ENCODE measurements at places on chromosomes 5 and 9.
A peak's percentile ranks its signal among the peaks of the same experiment; 100 is the strongest.

GRCh38 chr5:139835656-139836055 lies 40.0 kb downstream of the PSD2 start:
- no peak for DNase-seq

- DNase-seq = no peak
Measured at GRCh38 chr5:34026089-34026761, 16.8 kb downstream of the C1QTNF3 start.

- DNase-seq = no peak
Measured at GRCh38 chr9:19120877-19121276, 6.4 kb downstream of the PLIN2 start.

GRCh38 chr9:33923998-33924701 lies 107.2 kb downstream of the UBE2R2 start:
- DNase-seq = no peak

DNA sequence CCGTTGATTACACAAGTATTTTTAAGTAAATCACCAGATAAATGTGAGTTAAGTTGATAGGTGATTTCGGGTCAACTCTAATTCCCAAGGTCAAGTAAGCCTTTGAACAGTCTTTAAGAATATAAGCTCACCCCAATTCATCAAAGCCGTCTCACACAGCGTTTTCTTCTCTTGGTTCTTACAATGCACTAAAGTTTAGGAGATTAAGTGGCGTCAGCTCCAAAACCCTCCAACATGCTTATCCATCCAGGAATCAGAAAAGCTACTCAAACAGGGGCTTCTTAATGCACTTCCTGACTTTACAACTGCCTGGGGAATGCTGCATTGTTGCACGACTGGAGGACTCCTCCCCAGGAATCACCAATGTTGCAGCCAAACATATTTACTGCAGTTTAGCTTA lies 206.2 kb upstream of the EFNA5 start:
- no peak for DNase-seq

GRCh38 chr5:150299571-150300327 lies 3.0 kb downstream of the ARSI start:
- DNase-seq = no peak

GRCh38 chr9:110443146-110443865 lies 105.6 kb upstream of the TXNDC8 start:
- no peak for DNase-seq

GRCh38 chr9:93187047-93187446 lies 3.1 kb downstream of the WNK2 start:
- DNase-seq = no peak

DNA sequence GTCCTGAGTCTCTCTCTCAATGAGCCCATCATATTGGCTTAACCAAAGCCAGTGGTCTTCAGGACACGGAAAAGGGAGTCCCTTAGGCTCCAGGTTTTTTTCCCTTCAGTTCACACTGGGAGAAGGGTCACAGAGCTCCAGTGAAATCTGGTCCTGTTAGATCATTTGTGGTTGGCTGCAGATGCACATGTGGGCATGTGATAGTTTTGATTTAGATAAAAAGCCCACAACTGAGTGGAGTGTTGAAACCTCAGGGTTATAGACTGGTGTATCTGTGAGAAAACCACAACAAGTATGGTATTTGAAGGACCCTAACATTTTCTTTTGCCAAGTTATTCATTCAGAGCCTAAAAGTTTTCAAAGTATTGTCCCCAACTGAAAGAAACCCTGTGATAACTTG lies 46.7 kb downstream of the PRLR start:
- no peak for DNase-seq

GRCh38 chr5:143086546-143086907 lies 316.4 kb downstream of the ARHGAP26 start:
- DNase-seq = no peak

GRCh38 chr5:100647461-100648230 lies 112.5 kb downstream of the FAM174A start:
- no peak for DNase-seq

DNA sequence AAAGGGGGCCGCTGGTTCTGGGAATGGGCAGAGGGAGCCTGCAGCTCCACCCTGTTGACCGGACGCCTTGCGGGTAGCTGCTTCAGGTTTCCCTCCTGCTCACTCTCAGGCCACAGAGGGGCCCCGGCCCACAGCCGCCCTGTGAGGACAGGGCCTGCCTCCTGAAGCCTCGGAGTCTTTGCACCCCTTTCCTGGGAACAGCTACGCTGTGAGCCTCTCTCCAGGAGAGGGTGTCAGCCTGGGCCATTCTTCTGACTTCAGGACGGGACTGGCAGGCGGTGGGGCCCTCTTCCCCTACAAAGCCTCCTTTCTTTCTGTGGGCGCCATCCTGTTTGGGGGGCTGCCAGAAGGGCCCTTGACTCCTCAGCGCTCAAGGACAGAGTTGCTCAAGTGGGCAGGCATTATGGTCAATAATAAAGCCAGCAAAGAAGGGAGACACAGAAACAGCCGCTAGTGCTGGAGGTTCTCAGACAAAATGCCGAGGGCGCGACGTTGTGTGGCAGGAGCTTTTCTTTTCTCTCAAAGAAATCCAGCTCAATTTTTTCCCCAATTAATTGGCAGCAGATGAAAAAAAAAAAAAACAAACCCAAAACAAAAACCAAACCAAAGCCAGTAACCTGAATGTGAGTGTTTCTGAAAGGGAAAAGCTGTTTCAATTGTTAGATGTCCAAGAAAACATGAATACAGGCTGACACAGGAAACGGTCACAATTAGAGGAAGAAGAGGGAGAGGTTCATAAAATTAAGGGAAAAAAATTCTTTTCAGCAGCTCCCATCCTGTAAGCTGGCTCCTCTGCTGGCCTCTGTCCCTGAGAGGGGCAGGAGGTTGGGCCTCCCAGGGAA lies 12.8 kb upstream of the SLC25A51 start:
- no peak for DNase-seq

GRCh38 chr5:166781737-166782136 lies 1509.7 kb upstream of the WWC1 start:
- DNase-seq = no peak

DNA sequence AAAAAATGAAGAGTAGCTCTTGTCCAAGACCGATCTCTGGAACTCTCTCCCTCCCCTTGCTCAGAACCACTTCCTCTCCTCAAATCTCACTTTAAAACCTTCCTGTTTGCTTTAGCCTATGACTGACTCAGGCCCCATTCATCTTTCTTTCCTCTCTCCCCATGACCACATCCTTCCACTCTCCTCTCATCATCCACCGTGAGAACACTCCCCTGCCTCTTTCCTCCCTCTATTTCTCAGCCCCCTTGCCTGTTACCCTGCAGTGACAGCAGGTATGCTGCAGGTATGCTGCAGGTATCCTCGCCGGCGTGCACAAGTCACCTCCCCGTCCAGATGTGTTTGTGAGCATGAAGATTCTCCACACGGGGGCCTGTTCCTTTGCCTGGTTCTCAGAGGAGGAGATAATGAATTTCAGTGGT lies 505.3 kb downstream of the CCDC171 start:
- DNase-seq = peak; percentile 26

DNA sequence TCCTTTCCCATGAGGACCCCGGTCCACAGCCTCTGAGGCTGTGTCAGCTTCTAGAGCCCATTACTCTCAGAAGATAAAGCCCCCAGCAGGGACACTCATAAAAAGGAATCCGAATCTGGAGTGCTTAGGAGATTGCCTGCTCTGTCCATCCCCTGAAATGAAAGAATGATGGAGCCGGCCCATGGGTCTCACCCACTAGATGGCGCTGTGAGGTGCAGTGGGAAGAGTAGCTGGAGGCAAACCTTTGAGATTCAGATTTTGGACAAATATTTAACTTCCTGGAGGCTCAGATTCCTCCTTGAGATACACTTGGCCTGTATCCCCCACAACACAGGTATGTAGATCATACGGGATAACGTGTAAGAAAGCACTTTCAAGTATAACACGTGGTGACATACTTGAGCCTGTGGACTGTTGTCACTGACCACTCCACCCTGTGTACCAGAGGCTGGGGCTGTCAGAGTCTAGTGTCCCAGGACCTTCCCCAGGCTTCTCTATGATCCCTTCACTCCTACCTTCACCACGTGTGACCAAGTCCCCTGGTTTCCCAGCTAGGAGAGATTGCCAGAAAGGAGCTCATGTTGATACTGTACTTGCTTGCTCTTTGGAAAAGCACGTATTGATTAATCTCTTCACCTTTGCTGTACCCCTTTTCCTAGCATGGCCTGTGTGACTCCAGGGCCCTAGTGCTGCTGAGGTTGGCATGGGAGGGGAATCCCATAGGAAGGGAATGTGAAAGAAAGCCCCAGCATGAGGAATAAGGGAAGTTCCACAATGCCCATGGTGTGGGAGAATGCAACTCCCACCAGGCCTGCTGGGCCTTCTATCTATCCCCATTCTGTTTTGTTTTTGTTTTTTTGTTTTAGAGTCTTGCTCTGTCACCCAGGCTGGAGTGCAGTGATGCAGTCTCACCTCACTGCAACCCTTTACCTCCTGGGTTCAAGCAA lies 32.1 kb downstream of the TRMO start:
- DNase-seq = peak; percentile 85

- no peak for DNase-seq
Measured at GRCh38 chr9:95446259-95446658, 70.5 kb downstream of the PTCH1 start.

DNA sequence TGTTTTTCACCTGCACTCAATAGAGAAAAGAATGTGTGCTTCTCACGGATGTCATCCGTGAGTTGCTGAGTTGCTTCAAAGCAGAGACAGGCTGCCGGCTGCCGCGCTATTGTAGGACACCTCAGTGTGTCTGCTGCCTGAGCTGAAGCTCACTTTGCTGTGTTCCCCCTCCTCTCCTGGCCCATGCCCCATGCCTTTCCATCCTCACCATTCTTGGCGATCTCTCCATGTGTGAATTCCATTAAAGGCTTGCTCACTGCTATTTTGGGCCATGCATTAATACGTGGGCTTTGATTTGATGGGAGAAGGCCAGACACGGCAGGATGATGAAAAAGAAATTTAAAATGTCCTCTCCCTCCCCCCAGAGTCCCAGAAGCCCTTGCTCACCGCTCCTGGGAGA lies 14.5 kb downstream of the ADAM19 start:
- no peak for DNase-seq
